Dermis microvascular lymphatic vessel endothelial cell (primary cell): ENCODE measurements at places on chromosomes 2 and 18. TPM values are rescaled to one million over a fixed set of nuclear protein-coding genes. Genes with fewer than 3 reads are reported as not detected.

CNTNAP5 gene
- not detected in 2 replicates for total RNA-seq

GAL3ST2 gene
- total RNA-seq, result not detected in 2 replicates

GAD1 gene
- 0.13 and 0.26 TPM in 2 replicates for total RNA-seq

AFF3 gene
- under 0.01 TPM in 2 replicates for total RNA-seq

CYBRD1 gene
- 9.6 and 22.8 TPM in 2 replicates for total RNA-seq

AQP12A gene
- total RNA-seq, result not detected in 2 replicates

GRB14 gene
- total RNA-seq, result 0.38 and 0.64 TPM in 2 replicates

ESPNL gene
- not detected in 2 replicates for total RNA-seq
